SK-N-MC (cell line): ENCODE measurements at places on chromosomes 7 and 10.

- no peak for DNase-seq
Measured at GRCh38 chr7:47473499-47474210, 108.3 kb downstream of the TNS3 start.

GRCh38 chr10:19488592-19489280 is 327.5 kb upstream of the PLXDC2 start:
- no peak for DNase-seq

DNA sequence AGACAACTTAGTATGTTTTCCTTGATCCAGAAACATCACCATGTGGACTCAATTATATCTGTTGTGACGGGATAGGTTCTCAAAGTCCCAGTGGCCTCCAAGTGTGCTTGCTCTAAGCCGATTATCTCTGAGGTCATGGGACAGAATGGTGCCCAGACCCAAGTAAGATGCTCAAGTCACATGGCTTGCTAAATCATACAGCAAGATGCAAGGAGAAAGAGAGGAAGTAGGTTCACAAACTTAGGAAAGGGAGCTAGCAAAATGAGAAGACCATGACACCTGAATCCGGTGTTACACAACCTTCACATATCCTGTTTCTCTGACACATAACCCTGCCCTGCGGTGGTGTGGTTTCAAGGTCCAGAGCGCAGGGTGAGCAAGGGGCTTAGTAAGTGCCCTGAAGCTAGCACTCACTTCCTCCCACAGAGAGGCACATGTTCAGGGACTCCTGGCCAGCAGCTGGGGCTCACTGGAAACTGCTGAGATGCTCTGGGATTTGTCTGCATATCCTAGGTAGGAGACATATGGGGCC is 590.9 kb upstream of the ANKRD30A start:
- DNase-seq: no peak

- no peak for DNase-seq
Measured at GRCh38 chr10:68155615-68156210, 46.4 kb downstream of the MYPN start.

DNA sequence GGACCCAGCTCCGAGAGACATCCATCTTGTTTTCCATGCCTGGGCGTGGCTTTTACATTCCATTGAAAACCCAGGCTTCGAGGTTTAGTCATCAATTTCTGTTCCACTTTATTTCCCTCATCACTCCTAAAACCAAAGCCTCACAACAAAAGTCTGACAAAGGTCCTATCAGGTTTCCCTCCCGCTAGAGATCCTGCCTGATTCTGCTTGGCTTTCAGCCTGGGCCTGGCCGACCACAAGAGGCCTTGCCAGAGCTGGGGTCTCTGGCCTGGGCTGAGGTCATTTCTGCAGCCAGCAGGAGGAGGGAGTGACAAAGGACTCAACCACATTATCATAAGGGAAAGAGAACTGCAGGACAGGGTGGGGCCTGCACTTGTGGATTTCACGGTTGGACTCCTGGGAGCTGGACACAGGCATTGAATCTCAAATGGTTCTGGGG is 167.0 kb downstream of the FANK1 start:
- DNase-seq: no peak

- no peak for DNase-seq
Measured at GRCh38 chr7:27224983-27225934, 17.3 kb upstream of the EVX1 start.
